ENCODE measurements at places on chromosomes 13 and 19. TPM values are rescaled to one million over a fixed set of nuclear protein-coding genes. Genes with fewer than 3 reads are reported as not detected.

NLRP5 gene
- total RNA-seq: not detected

- DNase-seq: no peak
Observed at GRCh38 chr19:49155005-49155819, at the start of gene HRC. Gene HRC (minus strand): TSS chr19:49155396. CDS start chr19:49155237, 159 bp downstream.

DNA sequence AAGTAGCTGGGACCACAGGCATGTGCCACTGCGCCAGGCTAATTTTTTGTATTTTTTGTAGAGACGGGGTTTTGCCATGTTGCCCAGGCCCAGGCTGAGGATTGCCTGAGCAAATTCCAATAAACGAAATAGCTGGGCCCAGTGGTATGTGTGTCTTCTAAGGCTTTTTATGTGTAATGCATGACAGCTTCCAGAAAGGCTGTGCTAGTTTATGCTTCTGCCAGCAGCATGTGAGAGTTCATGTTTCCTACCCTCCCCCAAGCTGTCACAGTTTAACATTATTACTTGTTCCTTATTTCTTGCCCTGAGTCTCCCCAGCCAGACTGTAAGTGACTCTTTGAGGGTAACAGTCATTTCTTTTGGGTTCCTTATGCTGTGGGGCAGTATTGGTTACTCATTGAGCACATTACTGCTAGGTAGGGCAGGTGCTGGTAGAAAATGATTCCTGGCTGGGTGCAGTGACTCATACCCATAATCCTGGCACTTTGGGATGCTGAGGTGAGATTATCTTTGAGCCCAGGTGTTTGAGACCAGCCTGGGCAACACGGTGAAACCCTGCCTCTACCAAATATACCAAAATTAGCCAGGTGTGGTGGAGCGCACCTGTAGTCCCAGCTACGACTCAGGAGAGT is 13.6 kb downstream of the GPATCH1 start:
- no peak for DNase-seq

DNA sequence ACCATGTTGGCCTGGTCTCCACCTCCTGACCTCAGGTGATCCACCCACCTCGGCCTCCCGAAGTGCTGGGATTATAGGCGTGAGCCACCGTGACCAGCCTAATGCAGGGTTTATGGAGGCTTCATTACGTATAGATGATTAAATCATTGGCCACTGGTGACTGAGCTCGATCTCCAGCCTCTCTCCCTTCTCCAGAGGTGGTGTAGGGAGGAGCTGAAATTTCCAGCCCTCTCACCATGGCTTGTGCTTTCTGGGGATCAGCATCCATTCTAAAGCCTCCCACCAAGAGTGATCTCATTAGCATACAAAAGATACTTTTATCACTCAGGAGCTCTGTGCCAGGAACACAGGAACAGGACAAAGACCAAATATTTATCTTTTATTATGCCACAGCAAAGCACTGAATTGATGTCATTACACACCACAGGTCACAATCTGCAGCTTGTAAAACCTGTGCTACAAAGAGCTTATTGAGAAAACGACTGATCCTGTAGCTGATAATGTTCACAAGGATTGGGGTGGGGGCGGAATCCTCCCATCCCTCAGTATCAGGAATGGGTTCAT is 32.4 kb downstream of the RHPN2 start:
- no peak for DNase-seq

DNA sequence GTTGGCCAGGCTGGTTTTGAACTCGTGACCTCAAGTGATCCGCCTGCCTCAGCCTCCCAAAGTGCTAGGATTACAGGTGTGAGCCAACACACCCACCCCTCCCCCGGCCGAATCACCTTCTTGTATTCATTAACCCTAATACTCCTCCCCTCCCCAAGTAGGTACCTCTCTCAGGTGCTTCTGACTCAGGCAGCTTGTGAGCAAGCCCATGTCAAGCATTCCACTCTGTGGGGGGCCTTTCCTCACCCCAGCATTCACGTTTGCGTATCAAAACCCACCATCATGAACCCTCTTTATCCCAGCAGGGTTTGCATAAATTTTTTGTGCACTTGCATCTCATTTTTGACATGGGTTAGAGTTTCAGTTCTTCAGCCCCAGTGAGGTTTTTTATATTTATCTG is 23.6 kb upstream of the RFXAP start:
- DNase-seq: no peak

DNA sequence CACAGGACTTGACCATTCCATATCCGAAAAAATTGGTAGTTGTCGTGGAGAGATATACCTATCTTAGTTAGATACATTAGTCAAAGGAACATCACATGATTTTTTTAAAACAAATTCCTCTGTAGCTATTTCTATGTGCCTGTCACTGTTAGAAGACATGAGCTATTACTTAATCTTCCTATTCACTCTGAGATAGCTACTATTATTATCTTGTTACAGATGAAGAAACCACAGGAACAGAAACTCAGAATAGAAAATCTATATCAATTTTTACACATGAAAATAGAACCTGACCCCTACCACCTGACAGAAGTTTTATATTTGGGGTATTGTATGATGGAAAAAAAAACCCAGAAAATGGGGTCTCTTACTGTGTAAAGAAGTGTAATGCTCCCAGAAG is 68.9 kb upstream of the TDRD3 start:
- no peak for DNase-seq

KIR2DL1 gene
- 0.13 TPM for total RNA-seq

DNA sequence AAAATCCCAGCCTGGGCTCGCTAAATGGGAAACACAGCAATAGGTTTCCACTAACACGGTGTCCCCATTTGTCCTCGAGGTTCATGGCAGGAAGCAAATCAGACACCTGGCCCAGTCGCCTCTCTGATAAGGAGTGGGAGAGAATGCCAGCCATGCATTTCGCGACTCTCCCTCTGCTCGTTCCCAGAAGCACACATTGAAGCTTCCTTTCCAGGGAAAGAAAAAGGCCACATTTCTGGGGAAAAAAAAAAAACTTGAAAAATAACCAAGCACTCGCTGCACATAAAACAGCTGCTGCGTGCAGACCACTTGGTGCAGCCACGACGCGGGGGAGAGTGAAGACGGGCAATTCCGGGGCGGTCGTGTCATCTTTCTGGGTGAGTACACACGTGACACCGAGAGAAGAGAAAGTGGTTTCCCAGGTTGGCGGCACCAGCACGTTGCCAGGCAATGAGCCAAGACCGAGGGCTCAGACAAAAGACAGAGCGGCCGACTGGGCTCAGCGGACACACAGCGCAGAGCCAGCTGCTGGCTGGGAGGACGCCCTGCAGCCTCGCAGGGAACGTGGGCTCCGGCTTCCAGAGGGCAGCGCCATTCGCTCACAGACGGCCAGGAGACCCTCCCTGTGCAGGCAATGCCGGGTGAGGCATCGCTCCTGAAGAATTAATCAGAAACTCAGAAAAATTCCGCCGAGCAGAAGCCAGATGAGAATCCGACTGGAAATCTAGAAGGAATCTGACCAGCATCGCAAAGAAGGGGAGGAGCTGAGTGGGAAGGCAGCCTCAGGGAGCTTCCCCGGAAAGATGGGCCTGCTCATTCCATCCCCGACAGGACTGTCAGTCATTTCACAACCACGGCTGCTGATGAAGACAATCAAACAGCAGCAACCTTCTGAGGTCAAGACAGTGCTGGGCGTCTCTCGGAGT is 83.2 kb upstream of the IRS2 start:
- DNase-seq: no peak

- DNase-seq: peak; percentile 74
Observed at GRCh38 chr19:15584541-15585115, 30.4 kb upstream of the CYP4F8 start.

GRCh38 chr13:27263438-27263837 is 7.2 kb upstream of the RASL11A start:
- DNase-seq: no peak

ARID3A gene
- total RNA-seq: 15.9 TPM

TMEM238 gene
- total RNA-seq: 14.1 TPM

- DNase-seq: no peak
Observed at GRCh38 chr13:49877629-49878218, 58.4 kb downstream of the SPRYD7 start.

Measured in CD8-positive, alpha-beta memory T cell (primary cell).